ENCODE measurements at places on chromosomes 1 and 21.

- DNase-seq = no peak
These were observed 10.9 kb downstream of the SLC6A17 start for GRCh38 chr1:110161165-110161564.

GRCh38 chr1:37501661-37502060 is 12.9 kb downstream of the MEAF6 start:
- DNase-seq = no peak

- no peak for DNase-seq
These were observed 1140.2 kb downstream of the NCAM2 start for GRCh38 chr21:22138297-22139016.

- DNase-seq = no peak
These were observed 1.8 kb downstream of the CGN start for GRCh38 chr1:151512801-151513625.

- DNase-seq = no peak
These were observed 10.9 kb downstream of the TSHB start for GRCh38 chr1:115040501-115040900.

DNA sequence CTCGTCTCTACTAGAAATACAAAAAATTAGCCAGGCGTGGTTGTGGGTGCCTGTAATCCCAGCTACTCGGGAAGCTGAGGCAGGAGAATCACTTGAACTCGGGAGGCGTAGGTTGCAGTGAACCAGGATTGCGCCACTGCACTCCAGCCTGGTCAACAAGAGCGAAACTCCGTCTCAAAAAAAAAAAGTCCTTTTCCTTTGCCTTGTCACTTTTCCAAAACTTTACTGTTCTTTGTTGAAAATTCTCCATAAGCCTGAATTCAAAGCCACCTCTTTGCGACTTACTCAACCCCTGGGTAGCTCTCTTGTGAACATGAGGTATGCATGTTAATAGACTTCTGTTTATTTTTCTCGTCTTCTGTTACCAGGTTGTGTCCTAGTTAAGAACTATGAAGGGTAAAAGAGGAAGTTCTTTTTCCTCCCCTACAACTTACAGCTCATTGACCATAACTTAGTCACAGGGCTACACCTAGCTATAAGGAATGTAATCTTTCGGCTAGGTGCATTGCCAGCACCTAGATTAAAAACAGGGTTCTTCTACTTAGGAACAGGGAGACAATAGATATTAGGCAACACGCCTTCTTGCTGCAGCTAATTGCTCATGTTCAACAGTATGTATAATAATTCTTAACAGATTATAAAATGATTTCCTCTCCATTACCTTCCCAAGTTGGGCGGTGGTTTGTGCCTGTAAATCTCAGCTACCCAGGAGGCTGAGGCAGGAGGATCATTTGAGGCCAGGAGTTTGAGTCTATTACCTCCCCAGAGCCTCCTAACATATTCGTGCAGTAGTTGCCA is 40.9 kb downstream of the PTAFR start:
- DNase-seq = no peak

- no peak for DNase-seq
These were observed 114.6 kb downstream of the MRPS6 start for GRCh38 chr21:34187935-34188334.

GRCh38 chr1:200739702-200740570 is 1.2 kb downstream of the CAMSAP2 start:
- DNase-seq = peak; percentile 10

- no peak for DNase-seq
These were observed 37.5 kb downstream of the NDC1 start for GRCh38 chr1:53800621-53801020.

- DNase-seq = no peak
These were observed 55.7 kb upstream of the NADK start for GRCh38 chr1:1833916-1834325.

DNA sequence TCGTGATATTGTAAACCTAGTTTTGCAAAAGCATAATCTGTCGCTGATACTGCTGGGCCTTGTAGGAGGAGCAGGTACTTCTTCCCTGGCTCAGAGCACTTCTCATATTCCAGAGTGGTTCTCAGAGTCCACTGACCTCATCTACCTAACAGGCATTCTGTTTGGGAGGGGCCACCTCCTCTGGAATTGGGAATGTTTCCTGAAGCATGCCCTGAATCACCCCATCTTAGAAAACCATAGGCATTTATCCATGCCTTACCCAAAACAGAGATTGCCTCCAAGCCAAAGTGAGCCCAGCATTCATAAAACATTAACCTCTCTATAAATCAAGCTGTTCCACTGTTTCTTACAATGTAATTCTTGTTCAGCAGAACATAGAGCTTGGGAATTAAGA is 35.1 kb downstream of the SLC44A3 start:
- no peak for DNase-seq

GRCh38 chr1:30857964-30858363 is 50.6 kb downstream of the SDC3 start:
- no peak for DNase-seq

DNA sequence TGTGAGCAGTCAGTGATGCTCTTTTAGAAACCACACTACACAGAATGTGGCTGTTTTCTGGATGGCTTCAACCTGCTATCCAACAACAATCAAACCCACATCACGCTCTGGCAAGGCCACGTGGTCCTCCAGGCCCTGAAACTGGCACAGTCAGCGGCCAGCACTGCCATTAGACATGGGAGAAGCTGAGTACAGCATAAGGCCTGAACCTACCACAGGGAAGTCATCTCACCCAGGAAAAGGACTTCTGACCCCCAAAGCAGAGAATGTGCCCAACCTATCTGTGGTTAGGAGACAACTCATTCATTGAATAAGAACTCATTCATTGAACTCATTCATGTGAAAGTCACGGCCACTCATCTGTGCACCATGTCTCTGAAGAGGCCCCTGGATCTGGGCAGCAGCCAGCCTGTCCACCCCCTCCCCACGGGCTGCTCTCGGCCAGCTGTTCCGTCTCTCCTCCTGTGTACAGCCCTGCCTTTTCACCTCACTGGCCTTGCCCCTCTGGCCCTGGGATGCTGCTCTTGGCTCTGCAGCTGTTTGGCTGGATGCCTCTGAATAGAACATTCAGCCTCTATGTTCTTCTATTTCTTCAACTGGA is 41.1 kb downstream of the C1orf198 start:
- DNase-seq = no peak

DNA sequence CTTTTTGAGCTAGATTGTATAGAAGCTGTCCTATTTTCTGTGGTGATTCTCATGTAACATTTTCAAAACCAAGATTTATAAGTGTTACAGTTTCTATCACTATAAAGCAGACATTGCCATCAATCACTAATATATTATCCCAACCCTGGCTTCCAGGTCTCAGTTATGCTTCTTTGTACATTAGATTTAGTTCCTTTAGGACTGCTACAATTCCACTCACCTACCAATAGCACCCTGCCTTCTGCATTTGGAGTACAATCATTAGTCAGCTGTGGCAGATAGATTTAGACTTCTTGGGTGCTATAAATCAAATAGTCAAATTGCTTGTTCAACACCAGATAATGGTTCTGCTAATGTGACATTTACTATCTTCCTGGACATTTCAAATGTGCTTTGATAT is 281.6 kb downstream of the BRINP3 start:
- no peak for DNase-seq

DNA sequence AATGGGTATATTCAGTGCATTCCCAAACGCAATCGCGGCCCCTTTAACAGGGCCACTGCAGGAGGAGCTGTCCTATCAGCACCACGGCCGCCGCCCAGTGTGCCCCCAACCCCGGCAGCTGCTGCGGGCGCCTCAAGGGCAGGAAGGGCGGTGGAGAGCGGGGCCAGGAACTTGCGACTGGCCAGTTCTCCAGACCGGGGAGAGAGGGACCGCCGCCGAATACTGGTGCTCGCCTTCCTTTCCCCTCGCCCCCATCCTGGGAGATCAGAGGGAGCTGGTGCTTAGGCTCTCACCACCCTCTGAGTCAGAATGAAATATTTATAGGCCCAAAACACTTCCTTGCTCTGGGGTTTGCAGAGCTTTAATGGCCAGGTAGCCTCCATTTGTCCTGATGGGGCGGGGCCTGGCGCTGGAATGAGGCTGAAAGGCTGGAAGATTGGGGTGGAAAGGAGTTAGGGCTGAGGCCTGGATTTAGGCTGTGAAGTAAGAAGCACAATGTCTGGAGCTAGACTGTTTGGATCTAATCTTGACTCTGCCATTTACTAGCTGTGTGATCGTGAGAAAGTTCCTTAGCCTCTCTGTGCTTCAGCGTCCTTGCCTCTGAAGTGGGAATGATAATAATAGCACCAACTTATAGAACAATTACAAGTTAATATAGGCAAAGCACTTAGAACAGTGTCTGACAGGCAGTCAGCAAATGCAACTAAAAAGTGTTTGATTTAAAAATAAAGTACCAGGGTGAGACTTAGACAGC is 75.5 kb downstream of the NAV1 start:
- no peak for DNase-seq

GRCh38 chr1:147717051-147717705 is 43.2 kb downstream of the GJA5 start:
- DNase-seq = no peak

- no peak for DNase-seq
These were observed 188.4 kb downstream of the BACH1 start for GRCh38 chr21:29487154-29487553.

- DNase-seq = peak; percentile 7
These were observed 85.8 kb downstream of the UBR4 start for GRCh38 chr1:19124273-19124672.

DNA sequence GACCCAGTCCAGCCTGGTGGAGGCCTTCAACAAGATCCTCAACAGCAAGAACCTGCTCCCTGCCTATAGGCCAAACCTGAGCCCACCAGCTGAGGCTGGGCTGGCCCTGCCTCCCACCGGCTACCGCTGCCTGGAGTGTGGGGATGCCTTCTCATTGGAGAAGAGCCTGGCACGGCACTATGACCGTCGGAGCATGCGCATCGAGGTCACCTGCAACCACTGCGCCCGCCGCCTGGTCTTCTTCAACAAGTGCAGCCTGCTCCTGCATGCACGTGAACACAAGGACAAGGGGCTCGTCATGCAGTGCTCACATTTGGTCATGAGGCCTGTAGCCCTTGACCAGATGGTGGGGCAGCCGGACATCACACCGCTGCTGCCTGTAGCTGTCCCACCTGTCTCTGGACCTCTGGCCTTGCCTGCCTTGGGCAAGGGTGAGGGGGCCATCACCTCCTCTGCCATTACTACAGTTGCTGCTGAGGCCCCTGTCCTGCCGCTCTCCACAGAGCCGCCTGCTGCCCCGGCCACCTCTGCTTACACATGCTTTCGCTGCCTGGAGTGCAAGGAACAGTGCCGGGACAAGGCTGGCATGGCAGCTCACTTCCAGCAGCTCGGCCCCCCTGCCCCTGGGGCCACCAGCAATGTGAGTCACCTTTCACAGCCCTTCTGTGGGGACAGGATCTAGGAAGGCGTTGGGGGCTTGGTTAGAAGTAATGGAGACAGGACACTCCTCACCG is 5.8 kb downstream of the ZNF687 start:
- DNase-seq = no peak

DNA sequence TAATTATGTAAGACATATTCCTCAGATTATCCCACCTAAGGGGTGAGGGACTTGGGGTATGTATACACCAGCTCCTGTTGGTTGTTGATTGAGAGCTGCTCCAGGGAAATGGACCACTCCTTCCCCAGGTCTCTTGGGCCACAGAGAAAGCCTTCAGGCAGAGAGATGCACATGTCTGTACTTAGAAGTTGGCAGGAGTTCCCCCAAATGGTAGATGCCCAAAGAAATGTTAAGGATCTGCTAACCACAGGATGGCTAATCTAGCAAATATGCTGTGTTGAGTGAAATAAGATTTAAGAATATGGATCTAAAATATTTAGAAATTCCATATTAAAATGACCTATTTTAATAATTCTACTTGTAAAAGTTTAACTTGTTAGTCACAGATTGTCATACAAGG is 100.8 kb upstream of the DNAH14 start:
- DNase-seq = no peak

DNA sequence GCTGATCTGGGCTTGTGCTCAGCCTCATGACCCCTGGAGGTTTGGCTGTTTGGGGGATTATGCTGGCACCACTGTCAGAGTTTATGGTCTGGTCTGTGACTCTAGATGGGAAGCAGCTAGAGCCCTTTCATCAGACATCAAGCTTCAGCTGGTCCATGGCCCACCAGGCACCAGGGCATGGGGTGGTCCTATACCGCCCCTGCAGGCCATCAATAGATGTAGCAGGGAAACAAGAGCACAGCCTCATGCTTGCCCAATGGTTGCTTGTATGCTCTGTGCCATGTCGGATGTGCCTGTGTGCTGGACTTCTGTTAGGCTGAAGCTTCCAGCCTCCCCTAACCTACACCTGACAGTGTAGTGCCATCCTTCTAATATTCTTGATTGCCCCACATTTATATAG is 71.1 kb upstream of the CD34 start:
- DNase-seq = no peak

DNA sequence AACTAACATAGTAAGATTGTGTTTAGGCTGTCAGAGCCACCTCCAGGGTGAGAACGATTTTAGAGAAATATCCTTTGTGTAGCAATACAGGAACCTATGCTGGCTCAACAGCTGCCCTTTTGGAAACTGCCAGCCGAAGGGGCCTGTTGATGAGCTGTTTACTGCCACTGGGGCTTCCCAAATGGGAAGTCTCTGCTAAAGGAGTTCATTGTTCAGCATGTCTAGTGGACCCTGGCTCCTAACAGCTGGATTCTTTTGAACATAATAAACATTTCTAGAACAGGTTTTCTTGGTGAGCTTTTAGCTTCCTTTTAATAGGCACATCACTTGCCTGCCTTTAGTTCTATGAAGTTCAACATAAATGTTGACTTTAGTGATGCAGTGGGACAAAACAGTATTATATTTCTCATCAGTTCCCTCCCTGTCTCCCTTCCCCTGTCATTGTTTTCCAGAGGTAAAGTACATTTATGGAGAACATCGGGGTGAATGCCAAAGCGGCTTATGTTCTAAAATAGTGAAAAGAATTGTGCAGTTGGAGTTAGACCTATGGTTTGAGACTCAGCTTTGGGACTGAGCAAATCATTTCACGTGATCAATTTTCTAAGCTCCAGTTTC is 57.4 kb downstream of the UCK2 start:
- no peak for DNase-seq

- DNase-seq = no peak
These were observed 14.4 kb upstream of the ERVH48-1 start for GRCh38 chr21:42939582-42940413.

DNA sequence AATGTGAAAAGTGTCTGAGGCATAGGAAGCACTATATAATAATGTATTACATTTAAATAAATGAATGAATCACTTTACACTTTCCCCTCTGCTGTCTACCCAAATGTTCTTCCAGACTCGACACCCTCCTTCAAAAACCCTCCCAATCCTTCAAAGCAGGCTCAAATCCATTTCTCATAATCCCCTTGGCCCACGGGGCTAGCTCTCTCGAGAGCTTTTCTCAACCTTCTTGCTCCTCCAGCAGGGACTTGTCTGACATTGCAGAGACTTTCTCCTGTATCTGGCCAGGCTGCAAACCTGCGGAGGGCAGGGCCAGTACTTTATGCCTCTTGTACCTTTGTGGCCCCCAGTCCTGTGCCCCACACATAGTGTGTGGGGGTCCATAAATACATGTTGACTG is 14.1 kb upstream of the CNTN2 start:
- no peak for DNase-seq

Measured in activated CD4-positive, alpha-beta T cell treated with anti-CD3 and anti-CD28 coated beads, Interleukin-2, Interleukin-4, amounts not matched to agents 100 ng/mL and 50 ng/mL, durations not matched to agents 16 hours and 8 hours (primary cell).